ENCODE measurements at places on chromosomes 5 and 9. TPM values are rescaled to one million over a fixed set of nuclear protein-coding genes. Genes with fewer than 3 reads are reported as not detected.

- no peak for DNase-seq
Measured at GRCh38 chr5:52837068-52837467, 49.4 kb downstream of the ITGA1 start.

DNA sequence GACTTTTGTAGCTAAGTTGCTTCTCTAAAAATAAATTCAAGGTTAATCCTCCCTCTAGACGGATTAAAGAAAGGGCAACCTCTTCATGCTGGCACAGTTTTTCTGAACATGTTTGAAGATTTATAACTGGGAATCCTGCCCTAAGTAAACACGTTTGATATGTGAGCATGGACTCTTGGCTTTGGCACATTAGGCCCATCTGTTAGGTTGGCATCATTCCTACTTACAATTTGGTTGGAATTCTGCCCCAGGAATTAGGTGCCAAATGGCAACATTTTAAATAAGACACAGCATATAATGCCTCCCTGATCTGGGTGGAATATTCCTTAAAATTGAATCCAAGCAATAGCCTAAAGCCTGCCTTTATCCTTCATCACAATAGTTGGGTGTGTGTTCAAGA is 372.3 kb upstream of the CDH18 start:
- no peak for DNase-seq

The SPTLC1 gene
- polyA plus RNA-seq: 102 TPM

DNA sequence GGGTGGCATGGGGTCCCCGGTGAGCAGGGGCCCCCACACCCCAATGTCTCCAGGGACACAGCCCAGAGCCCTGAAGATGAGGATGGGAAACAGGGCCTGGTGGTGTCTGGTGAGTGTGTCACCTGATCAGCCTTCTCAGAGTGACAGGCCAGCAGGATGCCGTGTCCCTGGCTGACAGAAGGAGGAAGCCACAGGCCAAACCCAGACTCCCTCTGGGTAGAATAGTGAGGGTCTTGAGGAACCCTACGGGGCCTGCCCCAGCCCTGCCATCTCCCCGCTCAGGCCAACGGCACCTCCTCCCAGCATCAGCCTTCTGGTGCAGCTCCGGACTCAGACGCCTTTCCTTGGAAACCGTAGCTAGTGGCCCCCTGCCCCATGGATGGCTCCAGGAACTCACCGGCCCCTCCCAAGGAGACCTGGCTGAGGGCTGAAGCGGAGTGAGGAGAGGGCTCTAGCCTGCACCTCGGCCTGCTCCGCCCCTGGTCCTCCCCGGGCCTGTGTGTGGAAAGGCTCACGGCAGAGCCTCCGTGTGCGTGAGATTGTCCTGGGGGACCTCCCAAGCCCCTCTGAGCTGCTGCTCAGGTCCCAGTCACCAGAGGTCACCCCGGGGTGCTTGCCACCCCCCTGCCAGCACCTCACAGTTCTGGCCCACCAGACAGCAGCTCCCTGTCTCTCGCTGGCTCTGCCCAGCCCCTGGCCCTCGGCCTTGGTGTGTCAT is 6.0 kb downstream of the RALGDS start:
- DNase-seq: no peak

The CCDC180 gene
- polyA plus RNA-seq: 0.55 TPM

DNA sequence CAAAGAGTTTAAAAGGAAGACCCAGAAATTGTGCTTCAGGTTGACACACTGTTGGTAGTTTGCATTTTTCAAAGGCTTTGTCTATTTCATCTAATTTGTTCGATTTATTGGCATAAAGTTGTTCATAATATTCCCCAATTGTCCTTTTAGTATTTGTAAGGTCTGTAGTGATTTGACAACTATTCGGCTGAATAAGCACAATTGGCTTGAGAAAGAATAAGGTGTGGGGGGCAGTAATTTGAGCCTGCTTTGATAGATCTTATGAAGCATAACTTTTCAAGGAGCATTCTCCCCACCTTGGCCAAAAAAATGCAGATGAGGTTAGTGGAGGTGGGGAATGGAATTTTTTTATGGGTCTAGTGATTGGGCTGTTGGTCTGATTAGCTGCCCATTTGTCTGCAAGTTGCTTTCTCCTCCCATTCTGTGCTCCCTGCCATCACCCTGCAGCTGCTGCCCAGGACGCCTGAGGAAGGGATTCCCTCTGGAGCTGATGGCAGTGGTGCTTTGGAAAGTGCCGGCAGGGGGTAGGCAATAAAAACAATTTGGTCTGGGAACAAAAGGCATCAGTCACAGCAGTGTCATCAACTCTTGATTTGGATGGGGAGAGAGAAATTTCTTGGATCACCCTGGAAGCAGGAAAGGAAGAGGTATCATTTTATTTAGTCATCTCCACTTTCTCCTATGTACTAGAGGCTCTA is 26.6 kb downstream of the WNT8A start:
- no peak for DNase-seq

GRCh38 chr5:167512111-167512510 is 779.3 kb upstream of the WWC1 start:
- DNase-seq: no peak

DNA sequence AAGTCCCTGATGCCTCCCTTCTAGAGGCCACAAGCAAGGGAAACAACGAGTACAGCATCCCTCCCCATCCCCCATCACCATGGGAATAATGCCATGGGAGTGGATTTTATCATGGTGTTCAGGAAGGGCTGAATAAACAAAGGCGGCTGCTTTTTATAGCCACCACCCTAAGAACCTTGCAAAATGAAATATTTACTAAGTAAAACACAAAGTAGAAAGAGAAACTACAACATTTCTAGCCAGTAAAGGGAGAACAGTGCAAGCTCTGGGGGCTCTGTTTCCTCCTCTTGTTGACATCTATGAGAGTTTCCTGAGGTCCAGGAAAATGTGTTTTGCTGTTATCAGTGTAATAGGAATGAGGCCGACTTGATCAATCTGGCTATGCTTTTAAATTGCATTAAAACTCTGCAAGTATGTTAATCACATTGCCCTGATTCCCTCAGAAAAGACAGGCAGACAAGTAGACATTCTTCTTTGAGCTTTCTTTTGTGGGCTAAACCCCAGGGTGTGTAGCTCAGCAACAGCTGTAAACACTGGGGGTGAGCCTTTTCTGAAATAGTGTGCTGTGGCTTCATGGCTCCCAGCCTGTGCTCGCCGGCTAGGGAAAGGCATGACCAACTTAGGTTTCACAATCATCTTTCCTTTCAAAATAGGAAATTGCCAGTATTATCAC is 31.1 kb downstream of the SV2C start:
- no peak for DNase-seq

DNA sequence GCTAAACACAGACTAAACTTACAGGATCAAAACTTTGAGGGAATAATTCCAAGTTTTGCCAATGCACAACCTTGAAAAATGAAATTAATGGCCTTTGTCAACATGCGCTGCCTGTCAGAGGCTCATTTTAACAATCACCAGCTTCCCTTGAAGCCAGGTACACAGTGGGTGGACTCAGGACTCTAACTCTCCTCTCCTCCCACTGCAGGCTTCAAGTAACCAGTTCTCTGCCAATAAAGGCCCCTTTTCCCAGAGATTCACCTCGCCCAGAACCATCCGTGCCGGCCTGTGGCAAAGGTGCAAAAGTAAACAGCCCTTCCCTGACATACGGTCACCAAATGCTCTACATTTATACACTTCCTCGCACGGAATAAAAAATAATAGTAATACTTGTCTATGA is 18.4 kb upstream of the FBP2 start:
- no peak for DNase-seq

The HMMR gene
- polyA plus RNA-seq: 12.0 TPM

DNA sequence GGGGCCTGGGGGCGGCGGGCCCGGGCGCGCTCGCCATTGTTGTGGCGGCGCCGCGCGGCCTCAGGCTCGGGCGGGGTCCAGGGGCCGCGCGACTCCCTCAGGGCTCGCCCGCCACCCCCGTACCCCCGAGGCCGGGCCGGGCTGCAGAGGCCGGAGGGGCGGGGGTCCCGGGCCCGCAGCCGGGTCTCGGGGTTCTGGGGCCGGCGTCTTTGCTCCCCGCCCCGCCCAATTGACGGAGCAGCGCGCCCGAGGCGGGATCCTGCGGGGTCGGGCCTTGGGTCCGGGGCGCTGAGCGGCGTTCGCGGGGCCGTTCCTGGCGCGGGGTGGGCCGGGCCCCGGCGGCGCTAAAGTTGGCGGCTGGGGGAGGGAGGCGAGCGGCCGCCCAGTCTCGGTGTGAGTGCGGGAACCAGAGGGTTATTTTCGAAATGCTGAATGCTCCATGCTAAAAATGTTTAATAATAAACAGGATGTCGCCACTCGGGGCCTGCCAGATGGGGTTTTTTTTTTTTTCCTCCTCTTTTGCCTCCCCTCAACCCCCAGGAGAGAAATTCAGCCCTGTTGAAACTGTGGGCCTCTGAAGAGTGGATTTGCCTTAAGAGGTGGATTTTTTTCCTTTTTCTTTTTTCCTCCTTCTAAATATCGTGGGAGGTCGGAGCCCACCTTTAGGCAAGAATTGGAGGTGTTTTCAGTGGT is 724 bp downstream of the PRRC2B start:
- DNase-seq: no peak

GRCh38 chr5:5344606-5345005 is 77.9 kb upstream of the ICE1 start:
- no peak for DNase-seq

The FAF2 gene
- 36.9 TPM for polyA plus RNA-seq

DNA sequence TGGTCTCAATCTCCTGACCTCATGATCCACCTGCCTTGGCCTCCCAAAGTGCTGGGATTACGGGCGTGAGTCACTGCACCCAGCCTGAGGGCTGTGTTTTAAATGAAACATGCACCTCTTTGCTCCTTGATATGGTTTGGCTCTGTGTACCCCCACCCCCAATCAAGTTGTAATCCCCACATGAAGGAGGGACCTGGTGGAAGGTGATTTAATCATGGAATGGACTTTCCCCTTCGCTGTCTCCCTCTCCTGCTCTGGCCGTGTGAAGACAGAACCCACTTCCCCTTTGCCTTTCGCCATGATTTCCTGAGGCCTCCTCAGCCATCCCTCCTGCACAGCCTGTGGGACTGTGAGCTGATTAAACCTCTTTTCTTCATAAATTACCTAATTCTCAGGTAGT is 12.5 kb upstream of the NOTCH1 start:
- DNase-seq: no peak

DNA sequence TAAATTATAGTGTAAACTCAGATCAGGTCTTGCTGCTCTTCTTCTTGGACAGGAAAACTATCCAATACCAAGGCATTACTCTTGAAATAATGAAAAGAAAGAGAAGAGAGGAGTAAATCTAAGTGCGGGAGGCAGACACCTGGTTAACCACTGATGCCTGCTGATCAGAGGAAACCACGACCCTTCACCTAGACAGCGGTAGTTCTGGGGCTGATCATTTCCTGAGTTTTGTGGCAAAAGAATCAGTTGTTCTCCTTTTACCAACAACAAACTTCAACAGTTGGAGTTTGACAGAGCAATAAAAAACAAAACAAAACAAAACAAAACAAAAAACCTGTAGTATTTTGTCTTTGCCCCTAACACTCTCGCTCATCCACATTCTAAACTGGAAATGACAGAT is 3.0 kb downstream of the RLN1 start:
- no peak for DNase-seq

The GIN1 gene
- 1.6 TPM for polyA plus RNA-seq

GRCh38 chr5:20077186-20077585 is 89.2 kb upstream of the CDH18 start:
- no peak for DNase-seq

DNA sequence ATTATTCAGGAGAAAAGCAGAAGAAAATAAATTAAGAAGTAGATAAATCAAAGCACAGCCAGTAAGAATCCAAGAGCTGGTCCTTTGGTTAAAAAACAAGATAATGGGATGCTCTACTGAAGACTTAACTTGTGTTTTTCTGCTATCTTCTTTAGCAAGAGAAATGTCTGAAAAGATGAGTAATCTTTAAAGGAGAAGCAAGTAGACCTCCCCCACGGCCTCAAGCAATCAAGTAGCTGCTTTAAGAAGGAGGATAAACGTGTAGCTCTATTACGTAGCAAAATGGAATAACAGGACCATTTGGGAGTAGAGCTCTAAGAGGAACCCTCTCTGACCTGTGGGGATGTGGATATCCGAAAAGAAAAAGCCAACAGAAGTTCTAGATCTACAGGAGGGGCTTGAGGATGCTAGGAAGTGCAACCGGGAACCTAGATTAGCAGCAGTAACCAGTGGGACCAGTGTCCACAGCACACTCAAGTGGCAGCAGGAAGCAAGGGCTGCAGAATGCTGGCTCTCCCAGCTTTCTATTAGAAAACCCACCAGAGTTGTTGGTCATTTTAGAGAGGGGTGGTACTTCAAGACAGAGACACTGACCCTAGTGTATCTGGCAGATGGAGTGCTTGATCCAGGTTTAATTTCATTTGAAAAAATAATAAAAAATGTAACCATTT is 185.4 kb downstream of the GABBR2 start:
- DNase-seq: no peak

The ACTBL2 gene
- polyA plus RNA-seq: 0.07 TPM

The FAM78A gene
- polyA plus RNA-seq: 0.37 TPM

The NMRK1 gene
- polyA plus RNA-seq: 21.7 TPM

- no peak for DNase-seq
Measured at GRCh38 chr5:13511442-13511841, 433.0 kb downstream of the DNAH5 start.

GRCh38 chr5:20113031-20113715 is 125.2 kb upstream of the CDH18 start:
- no peak for DNase-seq

DNA sequence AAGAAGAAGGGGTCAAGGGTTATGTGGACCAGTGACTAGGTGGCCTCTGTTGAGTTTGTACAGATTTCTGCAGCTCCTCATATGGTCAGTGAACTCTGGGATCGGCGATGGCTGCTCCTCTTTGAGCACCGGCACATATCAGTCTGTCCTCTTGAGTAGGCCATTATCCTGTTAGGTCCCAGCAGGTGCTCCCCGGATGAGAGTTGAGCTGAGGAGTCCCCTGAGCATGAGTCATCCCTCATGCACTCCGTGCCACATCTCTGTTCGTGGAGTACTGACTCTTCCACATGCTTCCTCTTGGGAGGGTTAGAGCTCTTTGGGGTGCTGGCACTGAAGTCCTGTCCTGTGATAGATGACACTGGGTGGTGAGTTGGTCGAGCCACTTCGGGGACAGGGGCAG is 143.7 kb downstream of the PTTG1 start:
- DNase-seq: no peak

The PCDHB1 gene
- polyA plus RNA-seq: not detected

Measured in BJ (cell line).